ENCODE measurements at places on chromosomes 7 and 10.

DNA sequence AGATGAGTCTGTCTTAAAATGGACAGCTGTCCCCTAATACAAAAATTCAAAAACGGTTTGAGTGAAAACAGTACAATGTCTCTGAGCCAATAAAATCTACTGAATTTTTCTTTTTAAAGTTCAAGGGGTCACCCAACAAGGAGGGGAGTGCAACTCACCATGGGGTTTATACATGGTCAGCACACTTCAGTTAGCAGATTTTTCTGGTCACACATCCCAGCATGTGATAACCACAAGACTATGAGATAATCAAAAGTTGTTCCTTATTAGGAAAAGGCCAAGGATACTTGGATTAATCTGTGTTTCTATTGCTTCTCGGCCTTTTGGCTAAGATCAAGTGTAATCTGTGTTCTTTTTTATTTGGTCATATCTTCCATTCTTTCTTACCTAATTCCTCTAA is 31.6 kb downstream of the ABCB5 start:
- DNase-seq, result no peak

- DNase-seq, result no peak
These were observed 95.3 kb downstream of the CUX1 start for GRCh38 chr7:101912716-101913110.

DNA sequence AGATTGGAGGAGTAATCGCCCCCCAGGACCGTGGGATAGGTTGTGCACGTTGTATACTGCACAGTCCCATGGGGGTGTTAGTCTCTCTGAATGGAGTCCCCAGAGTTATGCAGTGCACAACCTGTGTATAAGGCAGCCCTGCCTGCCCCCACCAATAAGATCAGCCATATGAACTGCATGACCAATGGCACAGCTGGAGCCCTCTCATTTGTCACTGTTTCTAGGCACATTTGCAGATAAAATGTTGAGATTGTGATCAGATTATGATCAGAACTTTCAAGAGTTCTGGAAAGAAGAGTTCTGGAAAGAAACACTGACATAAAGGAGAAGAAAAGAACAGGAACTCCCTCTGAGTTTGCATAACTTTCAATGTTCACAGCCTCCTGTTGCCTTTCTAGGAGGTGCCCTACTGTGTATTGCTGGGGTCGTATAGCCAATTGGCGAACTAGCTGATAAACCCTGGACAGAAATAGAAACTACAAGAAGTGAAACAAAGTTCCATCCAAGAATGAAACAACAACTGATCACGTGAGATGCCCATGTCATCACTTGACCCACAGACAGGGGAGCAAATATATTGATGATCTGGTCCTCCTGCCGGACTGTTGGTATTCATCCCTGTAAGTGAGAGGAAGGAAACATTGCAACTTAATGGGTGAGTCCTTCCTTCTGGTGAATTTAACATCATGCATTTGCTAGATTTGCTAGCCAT is 49.6 kb upstream of the TOMM7 start:
- DNase-seq, result no peak

- no peak for DNase-seq
These were observed 299.3 kb downstream of the SFMBT2 start for GRCh38 chr10:7111561-7111960.

DNA sequence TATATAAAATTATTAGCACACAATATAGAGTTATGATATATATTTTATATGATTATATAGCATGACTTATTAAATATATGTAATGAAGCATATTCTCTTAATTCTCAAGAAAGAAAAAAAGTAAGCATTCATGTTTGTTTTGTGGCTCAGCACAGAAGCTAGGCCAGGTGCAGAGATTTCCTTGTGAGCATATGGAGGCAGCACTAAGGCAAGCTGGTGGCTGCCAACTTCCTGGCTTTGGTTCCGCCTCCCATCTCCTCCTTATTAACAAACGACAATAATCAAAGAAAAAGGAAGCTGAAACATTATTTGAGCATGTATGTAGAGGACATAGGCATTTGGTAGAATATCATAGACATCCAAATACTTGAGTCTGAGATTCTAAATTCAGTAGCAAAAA is 130.3 kb downstream of the ST7 start:
- no peak for DNase-seq

GRCh38 chr10:53487019-53487983 is 714.7 kb upstream of the MBL2 start:
- DNase-seq, result no peak

GRCh38 chr7:69374044-69374425 is 224.2 kb upstream of the AUTS2 start:
- no peak for DNase-seq

- DNase-seq, result no peak
These were observed 640.2 kb downstream of the ARL4A start for GRCh38 chr7:13327669-13328068.

DNA sequence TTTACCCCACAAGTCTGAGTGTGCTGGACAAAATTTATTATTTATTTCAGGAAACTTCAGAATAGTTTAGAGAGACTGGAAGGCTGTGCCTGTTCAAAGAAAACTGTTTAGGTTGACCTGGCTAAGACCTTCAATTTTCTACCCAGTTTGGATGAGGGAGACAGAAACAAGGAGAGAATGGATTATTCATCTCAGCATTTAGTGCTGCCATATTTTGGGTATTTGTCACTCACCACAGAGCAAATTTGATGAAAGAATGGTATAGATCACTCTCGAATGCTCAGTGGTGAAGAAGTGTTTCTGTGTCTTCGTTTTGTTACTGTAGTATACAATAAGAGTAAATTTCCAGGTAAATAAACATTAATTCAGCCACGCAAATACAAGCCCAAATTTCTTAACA is 71.8 kb downstream of the SEMA3C start:
- DNase-seq, result no peak

GRCh38 chr7:70098133-70098561 is 499.9 kb downstream of the AUTS2 start:
- no peak for DNase-seq

GRCh38 chr7:124322561-124322960 is 289.7 kb upstream of the TMEM229A start:
- DNase-seq, result no peak

GRCh38 chr10:111316722-111317212 is 239.9 kb downstream of the ADRA2A start:
- DNase-seq, result no peak

- DNase-seq, result no peak
These were observed 78.3 kb upstream of the NRP1 start for GRCh38 chr10:33412653-33413361.

- DNase-seq, result no peak
These were observed 17.8 kb upstream of the LCOR start for GRCh38 chr10:96814264-96814663.

GRCh38 chr10:78404296-78404695 is 370.6 kb downstream of the RPS24 start:
- DNase-seq, result no peak

GRCh38 chr7:153389261-153389660 is 629.7 kb downstream of the ACTR3B start:
- DNase-seq, result no peak

GRCh38 chr10:116768786-116769185 is 26.4 kb upstream of the HSPA12A start:
- no peak for DNase-seq

GRCh38 chr10:92732958-92733357 is 43.2 kb downstream of the HHEX start:
- no peak for DNase-seq

DNA sequence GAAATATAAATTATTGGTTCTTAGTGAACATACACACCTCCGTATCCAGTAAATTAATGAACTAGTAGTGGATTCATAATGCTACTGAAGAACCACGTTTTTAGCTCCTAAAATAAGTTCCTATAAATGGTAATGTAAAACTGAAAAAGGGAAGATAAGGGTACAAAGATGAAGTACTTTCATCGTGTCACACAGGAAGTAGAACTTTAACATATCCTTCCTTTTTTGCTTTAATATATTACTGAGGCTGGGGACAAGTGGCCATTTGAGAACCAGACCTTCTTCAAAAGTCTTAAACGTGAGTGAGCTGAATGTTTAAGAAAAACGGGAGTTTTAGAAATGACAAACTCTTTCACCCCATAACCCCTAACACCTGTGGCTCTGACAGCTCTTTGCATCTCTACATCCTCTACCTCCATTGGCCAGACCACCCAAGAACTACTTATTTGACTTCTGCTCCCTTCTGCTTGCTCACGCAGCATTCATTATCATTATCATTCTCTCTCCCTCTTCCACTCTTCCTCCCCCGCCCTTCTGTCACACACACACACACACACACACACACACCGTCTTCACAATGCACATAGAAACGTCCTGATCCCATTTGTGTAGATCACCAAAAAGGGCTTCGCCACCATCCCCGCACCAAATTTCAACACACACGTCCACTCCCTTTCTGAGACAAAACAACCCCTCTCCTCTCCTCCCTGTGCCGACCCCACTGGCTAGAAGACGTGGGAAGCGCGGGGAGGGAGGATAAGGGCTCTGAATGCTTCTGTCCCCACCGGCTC is 677 bp downstream of the SKAP2 start:
- DNase-seq, result no peak

GRCh38 chr10:70494536-70494935 is 16.0 kb downstream of the PALD1 start:
- no peak for DNase-seq

GRCh38 chr10:129660569-129660968 is 193.5 kb downstream of the MGMT start:
- no peak for DNase-seq

GRCh38 chr7:113120647-113121046 is 2.3 kb upstream of the SMIM30 start:
- DNase-seq, result no peak

- DNase-seq, result no peak
These were observed 31.3 kb downstream of the GBX1 start for GRCh38 chr7:151135866-151136843.

DNA sequence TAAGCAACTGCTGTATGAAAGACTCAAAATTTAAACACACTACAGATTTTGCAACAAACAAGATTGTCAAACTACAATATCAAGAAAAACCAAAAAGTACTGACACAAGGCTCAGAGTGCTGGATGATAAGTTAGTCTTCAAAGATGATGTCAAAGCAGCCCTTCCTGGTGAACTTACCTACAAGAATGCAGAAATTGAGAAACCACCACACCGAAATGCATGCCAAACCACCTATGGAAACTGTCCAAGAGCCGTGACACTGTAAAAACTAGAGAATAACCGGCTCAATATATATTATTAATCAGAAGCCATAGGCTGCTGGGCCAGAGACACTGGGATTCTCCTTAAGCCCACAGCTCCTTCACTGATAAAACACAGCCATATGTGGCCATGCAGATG is 25.3 kb downstream of the DENND11 start:
- no peak for DNase-seq

DNA sequence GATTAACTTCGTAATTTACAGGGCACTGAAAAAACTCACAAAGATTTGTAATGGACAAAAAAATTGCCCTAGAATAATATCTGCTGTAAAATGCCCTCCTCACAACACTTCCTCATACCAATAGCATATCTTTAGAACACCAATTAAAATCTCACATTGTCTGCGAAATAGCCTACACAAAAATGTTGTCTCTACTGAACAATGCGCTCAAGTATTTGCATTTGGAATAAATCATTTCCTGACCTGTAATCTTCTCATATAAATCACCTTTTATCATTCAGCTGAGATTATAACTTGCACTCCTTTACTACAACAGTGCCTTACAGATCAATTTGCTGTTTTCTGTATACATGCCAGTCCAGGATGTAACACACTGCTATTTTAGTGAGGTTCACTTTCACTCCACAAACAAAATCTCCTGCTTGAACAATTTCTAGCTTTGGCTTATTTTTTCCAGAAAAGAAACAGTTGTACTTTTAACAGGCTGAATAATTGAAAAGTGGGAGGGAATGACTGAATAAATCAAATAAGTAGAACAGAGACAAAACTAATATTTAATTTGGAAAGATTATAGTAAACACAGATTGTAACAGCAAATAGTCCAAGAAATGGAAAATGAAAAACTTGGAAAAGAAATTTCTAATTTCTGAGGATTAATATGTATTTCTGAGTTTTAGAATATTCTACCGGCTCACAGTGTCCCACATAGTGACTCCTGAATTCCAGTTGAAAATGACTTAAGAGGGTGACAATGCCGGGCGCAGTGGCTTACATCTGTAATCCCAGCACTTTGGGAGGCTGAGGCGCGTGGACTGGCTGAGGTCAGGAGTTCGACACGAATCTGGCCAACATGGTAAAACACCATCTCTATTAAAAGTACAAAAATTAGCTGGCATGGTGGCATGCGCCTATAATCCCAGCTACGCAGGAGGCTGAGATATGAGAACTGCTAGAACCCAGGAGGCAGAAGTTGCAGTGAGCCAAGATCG is 30.6 kb downstream of the JMJD1C start:
- no peak for DNase-seq

- DNase-seq, result no peak
These were observed 1.0 kb downstream of the CNPY1 start for GRCh38 chr7:155545348-155545747.

- DNase-seq, result no peak
These were observed 28.4 kb downstream of the UBE2D4 start for GRCh38 chr7:43954524-43955228.

DNA sequence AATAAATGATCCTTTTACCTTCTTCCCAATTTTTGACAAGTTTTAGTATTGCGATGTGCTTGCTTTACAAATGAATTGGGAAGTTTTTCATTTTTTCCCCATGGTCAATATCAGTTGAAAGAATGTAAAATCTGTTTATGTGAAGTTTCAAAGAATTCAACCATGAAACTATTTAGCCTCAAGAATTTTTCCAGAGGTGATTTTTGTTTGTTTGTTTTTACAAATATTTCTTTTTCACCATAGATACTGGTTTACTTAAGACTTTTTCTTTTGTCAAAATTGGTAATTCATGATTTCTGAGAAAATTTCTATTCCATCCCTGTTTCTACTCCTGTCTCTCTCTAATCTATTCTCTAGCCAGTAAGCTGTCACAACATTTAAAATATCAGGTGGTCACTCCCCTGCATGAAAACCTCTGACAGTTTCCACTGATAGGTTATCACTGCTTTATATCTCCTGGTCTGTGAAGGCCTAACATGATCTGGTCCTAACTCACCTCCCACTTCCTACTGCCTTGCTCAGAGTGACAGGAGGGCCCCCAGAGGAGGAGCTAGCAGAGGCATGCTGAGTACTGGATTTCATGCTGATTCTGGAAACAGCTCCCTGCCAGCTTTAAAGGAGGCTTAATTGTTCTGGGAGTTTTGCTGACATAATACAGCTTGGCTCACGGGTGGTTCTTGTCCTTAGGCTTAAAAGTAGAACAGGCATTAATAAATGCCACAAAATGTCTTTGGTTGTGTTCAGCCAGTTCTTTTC is 7.6 kb upstream of the ARMS2 start:
- no peak for DNase-seq

Measured in stimulated activated CD4-positive, alpha-beta T cell treated with anti-CD3 and anti-CD28 coated beads, TNF-alpha, amount 100 ng/mL, for 1 hour (primary cell).